ENCODE measurements at places on chromosomes 7 and 10. TPM values are rescaled to one million over a fixed set of nuclear protein-coding genes. Genes with fewer than 3 reads are reported as not detected.

- DNase-seq = no peak
- H3K4me1 ChIP-seq = no peaks in the 10 kb centered on the region
- no peak overlapping the region for H3K4me3 ChIP-seq
- no peak overlapping the region for H3K27ac ChIP-seq
- H3K27me3 ChIP-seq = no peaks in the 10 kb centered on the region
Observed at GRCh38 chr7:154907651-154908620, 95.0 kb downstream of the PAXIP1 start.

GRCh38 chr10:47137311-47137851 is 162.6 kb upstream of the GDF10 start:
- H3K36me3 ChIP-seq = no peaks in the 10 kb centered on the region
- H3K27me3 ChIP-seq = no peaks in the 10 kb centered on the region
- no peak overlapping the region for H3K4me3 ChIP-seq
- H3K27ac ChIP-seq = no peak overlapping the region

- no peak overlapping the region for H3K4me3 ChIP-seq
- H3K36me3 ChIP-seq = peaks cover 9% of the 10 kb centered on the region
- H3K27me3 ChIP-seq = no peaks in the 10 kb centered on the region
- no peak overlapping the region for H3K27ac ChIP-seq
Observed at GRCh38 chr7:100155553-100156317, 2.8 kb downstream of the TRAPPC14 start.

DNA sequence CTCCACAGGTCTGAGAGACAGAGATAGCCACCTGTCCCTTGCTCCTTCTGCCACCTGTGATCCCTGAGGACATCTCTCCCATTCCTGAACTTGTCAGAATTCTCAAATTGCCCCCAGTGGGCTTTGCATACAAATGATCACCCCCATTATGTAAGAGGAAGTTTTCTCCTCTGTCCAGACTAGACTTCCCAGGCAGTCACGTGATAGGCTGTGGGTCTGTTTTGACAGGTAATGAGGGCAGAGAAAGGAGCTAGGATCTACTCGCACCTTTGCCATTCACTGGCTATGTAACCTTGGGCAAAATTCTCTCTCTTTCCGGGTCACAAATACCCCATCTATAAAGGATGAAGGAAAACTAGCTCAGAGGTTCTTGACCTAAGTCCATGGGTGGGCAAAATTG is 21.4 kb upstream of the TM9SF3 start:
- no peaks in the 10 kb centered on the region for H3K4me1 ChIP-seq
- H3K27ac ChIP-seq = no peak overlapping the region
- H3K4me3 ChIP-seq = no peak overlapping the region
- peaks cover 23% of the 10 kb centered on the region for H3K36me3 ChIP-seq
- H3K27me3 ChIP-seq = no peaks in the 10 kb centered on the region
- no peak for DNase-seq

GRCh38 chr7:154841731-154842331 is 161.1 kb downstream of the PAXIP1 start:
- no peaks in the 10 kb centered on the region for H3K4me1 ChIP-seq
- no peak overlapping the region for H3K27ac ChIP-seq
- H3K4me3 ChIP-seq = no peak overlapping the region
- no peaks in the 10 kb centered on the region for H3K36me3 ChIP-seq
- DNase-seq = no peak

DNA sequence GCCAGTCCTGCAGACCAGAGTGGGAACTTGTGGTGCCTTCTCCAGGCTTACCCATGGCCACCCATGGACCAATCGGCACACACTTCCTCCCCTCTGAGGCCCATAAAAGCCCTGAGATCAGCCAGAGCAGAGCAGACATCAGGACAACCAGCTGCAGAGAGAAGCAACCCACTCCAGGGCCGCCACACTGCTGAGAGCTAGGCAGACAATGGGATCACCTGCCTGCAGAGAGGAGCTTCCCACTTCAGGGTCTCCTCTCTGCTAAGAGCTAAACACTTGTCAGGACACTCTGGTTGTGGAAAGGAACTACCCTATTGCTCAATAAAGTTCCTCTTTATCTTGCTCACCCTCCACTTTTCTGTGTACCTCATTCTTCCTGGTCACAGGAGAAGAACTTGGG is 34.0 kb downstream of the C7orf25 start:
- no peaks in the 10 kb centered on the region for H3K4me1 ChIP-seq
- DNase-seq = no peak
- H3K36me3 ChIP-seq = no peaks in the 10 kb centered on the region
- H3K4me3 ChIP-seq = no peak overlapping the region
- H3K27me3 ChIP-seq = no peaks in the 10 kb centered on the region
- H3K27ac ChIP-seq = no peak overlapping the region

- H3K4me3 ChIP-seq = no peak overlapping the region
- no peaks in the 10 kb centered on the region for H3K4me1 ChIP-seq
- no peaks in the 10 kb centered on the region for H3K27me3 ChIP-seq
Observed at GRCh38 chr10:127016331-127016730, 111.1 kb downstream of the DOCK1 start.

DNA sequence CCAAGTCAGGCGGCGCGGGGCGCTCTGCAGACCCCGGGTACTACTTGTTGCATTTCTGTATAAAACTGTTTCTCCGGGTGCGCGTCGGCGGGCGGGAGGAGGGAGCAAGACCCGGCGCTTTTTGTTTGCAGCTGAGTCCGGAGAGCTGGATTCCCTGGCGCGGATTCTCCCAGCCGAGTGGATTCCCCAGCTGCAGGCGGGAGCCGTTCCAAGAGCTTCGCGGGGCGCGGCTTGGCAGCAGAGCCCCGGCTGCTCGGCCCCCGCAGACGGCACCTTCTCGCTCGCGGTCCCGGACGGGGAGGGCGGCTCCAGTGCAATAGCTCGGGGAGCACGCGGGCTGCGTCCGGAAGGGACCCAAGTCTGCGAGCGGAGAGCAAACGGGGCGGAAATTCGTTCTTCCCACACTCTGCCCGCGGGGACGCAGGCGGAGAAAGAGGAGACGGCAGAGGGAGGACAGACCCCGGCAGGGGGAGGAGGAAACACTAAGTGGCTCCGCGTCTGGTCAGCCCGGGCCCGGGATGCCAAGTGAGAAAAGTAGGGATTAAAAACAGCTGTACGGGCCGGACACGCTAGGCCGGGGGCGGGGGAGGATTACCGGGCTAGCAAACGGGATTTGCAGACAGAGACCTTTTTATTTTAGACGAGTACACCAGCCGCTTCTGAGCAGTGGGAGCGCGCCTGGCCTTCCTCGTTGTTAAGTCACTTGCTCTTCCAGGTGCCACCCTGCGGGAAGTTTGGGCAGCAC is at the start of gene TRIL:
TRIL (minus strand) TSS at position 96 of the 745 bp plus-strand sequence. CDS start 284 bp downstream, outside the sequence.
- no peak within 1 kb of the TSS for H3K4me3 ChIP-seq
- no peak within 1 kb of the TSS for H3K27ac ChIP-seq
- H3K4me1 ChIP-seq = no peaks in the 10 kb centered on the region
- no peaks in the 10 kb centered on the region for H3K36me3 ChIP-seq
- H3K27me3 ChIP-seq = peaks cover 3% of the 10 kb centered on the region

DNA sequence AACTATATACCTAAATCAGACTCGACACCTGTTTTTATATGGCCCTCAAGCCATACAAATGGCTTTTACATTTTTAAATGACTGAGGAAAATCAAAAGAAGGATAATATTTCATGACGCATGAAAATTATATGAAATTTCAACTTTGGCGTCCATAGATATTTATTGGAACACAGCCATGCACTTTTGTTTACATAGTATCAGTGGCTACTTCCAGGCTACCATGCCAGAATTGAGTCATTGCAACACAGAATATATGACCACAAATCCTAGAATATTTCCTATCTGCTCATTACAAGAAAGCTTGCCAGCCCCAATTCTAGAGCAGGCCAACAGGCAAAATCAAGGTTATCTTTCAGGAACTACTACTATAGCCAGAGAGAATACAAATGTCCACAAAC is 29.3 kb downstream of the AFAP1L2 start:
- DNase-seq = no peak
- H3K4me1 ChIP-seq = no peaks in the 10 kb centered on the region
- H3K4me3 ChIP-seq = no peak overlapping the region
- H3K36me3 ChIP-seq = no peaks in the 10 kb centered on the region

GRCh38 chr10:48364659-48365405 is 58.4 kb downstream of the MAPK8 start:
- no peaks in the 10 kb centered on the region for H3K4me1 ChIP-seq
- H3K36me3 ChIP-seq = no peaks in the 10 kb centered on the region
- DNase-seq = no peak
- H3K27me3 ChIP-seq = no peaks in the 10 kb centered on the region
- H3K4me3 ChIP-seq = no peak overlapping the region

DNA sequence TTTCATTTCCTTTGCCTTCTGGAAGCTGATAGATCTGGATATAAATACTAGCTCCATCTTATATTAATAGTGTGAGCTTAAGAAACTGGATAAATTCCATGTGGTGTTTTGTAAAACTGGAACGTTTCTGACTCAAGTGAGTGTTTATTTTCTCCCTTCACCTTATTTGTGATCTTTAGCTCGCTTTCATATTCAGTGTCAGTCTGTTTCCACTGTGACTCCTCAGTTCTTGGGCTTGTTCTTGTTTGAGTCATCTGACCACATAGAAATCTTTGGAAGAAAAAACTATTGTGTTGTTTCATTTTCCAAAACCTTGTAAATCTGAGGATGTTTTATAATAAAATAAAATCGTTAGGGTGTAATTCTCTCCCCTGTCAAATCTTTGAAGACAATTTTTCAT is 186.4 kb downstream of the POLR1F start:
- no peak overlapping the region for H3K4me3 ChIP-seq
- no peaks in the 10 kb centered on the region for H3K36me3 ChIP-seq
- no peak overlapping the region for H3K27ac ChIP-seq
- DNase-seq = no peak
- H3K4me1 ChIP-seq = no peaks in the 10 kb centered on the region

DNA sequence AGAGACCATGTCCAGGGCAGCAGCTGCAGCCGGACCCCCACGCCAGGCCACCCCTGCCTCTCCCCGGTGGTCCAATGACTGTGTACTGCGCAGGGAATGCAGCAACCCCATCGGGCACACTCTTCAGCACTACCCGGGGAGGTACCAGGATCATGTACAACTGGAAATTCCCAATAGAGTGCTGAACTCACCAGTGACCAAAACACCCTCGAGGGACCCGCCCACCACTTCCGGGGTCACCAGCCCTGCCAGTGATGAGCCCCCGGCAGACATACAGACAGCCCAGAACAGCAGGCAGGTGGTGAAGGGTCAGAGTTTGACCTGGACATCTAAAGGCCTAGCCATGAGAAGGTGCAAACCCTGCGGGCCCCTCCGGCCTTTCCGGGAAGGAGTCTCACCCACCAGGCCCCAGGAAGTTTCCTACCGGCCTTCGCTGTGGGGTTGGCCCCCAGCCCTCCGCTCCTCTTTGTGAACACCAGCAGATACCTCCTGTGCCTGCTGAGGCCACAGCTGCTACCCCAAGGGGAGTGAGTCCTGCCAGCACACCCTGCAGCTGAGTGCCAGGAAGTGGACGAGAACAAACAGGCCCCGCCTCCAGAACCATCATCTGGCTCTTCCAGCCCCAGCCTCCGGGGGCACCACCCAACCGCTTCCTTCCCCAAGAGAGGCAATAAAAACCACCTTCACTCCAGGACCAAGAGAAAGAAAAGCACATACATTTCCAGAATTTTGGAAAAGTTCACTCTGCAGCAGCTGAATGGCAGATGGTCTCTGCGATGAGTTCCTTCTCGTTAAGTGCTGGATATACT is 5.0 kb upstream of the ANKRD61 start:
- DNase-seq = peak; percentile 78
- H3K4me1 ChIP-seq = no peaks in the 10 kb centered on the region
- peaks cover 65% of the 10 kb centered on the region for H3K36me3 ChIP-seq
- no peak overlapping the region for H3K4me3 ChIP-seq
- H3K27me3 ChIP-seq = no peaks in the 10 kb centered on the region
- H3K27ac ChIP-seq = no peak overlapping the region

- H3K36me3 ChIP-seq = no peaks in the 10 kb centered on the region
- H3K4me1 ChIP-seq = peaks cover 84% of the 10 kb centered on the region
- no peak for DNase-seq
Observed at GRCh38 chr7:47803025-47803424, 145.2 kb downstream of the PKD1L1 start.

GRCh38 chr10:27537787-27538186 is 33.7 kb downstream of the RAB18 start:
- H3K27me3 ChIP-seq = no peaks in the 10 kb centered on the region
- H3K27ac ChIP-seq = no peak overlapping the region
- no peaks in the 10 kb centered on the region for H3K4me1 ChIP-seq
- no peak for DNase-seq
- H3K4me3 ChIP-seq = no peak overlapping the region

DNA sequence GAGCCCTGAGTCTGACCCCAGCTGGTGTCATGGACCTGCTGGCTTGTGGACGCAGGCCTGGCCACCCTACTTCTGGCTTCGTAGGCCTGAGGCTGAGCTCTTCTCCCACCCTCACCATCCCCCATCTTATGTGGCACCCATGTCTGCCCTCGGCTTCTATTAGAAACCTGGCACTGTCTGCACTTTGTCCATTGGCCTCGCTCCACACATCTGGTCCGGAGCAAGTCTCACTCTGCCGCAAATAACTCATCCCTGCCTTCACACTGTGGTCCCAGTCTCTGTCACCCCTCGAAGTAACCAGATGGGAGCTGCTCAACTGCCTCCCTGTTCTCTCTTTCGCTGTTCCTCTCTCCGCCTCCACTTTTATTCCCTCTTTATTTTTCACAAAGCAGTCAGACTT is 78.6 kb downstream of the TRRAP start:
- DNase-seq = no peak
- no peaks in the 10 kb centered on the region for H3K4me1 ChIP-seq
- no peaks in the 10 kb centered on the region for H3K27me3 ChIP-seq
- H3K27ac ChIP-seq = no peak overlapping the region
- peaks cover 47% of the 10 kb centered on the region for H3K36me3 ChIP-seq

DNA sequence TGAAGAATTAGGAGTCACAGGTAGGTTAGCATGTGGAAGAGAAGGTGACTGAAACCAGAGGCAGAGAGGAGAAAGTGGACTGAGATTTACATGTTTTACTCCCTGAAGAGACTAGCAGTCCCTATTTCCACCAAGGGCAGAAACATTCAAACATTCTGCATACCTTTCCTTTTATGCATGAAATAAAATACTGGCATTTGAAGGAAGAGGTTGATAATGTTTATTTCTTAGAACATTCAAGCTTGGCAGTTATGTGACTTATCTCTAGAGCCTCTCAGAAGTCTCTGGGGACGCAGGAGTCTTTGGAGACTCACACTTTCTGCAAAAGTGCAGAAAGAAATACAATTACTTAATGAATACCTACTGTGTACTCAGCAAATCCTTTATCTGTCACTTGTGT is 507.1 kb upstream of the C7orf33 start:
- no peak for DNase-seq
- no peaks in the 10 kb centered on the region for H3K36me3 ChIP-seq
- H3K27me3 ChIP-seq = no peaks in the 10 kb centered on the region
- H3K4me1 ChIP-seq = no peaks in the 10 kb centered on the region
- H3K27ac ChIP-seq = no peak overlapping the region

The ZNF853 gene
- not detected for total RNA-seq

The PDK4 gene
- not detected for total RNA-seq

The FAM25G gene
- not detected for total RNA-seq

The OPALIN gene
- total RNA-seq = not detected

The LRRN3 gene
- not detected for total RNA-seq

The CHAT gene
- total RNA-seq = not detected

The CPVL gene
- not detected for total RNA-seq

The OPN1SW gene
- total RNA-seq = not detected

The NME8 gene
- not detected for total RNA-seq

The SPDYE2B gene
- not detected for total RNA-seq

The ETV1 gene
- not detected for total RNA-seq

The FAM13C gene
- not detected for total RNA-seq

The TWIST1 gene
- total RNA-seq = not detected

All from Karpas-422 (cell line).